ENCODE measurements at places on chromosomes 7 and 10.

GRCh38 chr10:120711860-120712259 lies 139.3 kb upstream of the WDR11 start:
- DNase-seq = no peak

GRCh38 chr10:33612551-33612950 lies 278.1 kb upstream of the NRP1 start:
- peak; percentile 66 for DNase-seq

DNA sequence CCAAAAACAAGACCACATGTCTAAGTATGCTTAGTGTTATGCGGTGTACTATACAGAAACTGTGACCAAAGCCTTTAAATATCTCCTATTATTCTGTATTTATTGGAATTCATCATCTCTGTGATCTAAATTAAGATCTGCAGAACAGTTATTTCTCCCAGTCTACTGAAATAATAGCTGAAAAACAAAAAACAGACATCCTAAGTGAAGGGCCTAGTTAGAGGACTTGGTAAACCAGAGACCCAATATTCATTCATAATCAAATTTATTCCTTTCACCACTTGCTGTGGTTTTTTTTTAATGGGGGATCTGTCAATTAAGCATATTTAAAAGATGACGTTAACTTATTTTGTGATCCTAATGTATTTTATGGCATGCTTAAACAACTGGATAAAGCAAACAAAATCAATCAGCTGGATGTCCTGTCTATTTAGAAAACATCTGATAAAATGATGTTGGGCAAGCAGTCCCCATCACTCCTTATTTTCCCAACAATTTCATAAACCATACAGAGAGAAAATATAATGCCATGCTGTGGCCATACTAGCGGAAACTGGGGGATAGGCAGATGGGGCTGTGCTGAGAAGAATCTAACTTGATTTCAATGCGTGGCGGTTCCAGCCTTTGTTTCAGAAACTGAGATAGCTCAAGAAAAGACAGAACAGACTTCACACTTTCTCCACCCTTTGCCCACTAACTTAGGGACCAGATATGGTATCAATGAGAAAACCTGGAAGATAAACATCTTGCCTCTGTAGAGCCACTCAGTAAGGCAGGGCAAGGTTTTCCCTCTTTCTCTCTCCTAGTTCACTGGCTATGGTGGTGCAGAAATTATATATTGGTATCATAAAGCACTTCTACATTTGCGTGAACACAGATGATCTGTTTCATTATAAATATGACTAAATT lies 32.9 kb downstream of the ICA1 start:
- no peak for DNase-seq

DNA sequence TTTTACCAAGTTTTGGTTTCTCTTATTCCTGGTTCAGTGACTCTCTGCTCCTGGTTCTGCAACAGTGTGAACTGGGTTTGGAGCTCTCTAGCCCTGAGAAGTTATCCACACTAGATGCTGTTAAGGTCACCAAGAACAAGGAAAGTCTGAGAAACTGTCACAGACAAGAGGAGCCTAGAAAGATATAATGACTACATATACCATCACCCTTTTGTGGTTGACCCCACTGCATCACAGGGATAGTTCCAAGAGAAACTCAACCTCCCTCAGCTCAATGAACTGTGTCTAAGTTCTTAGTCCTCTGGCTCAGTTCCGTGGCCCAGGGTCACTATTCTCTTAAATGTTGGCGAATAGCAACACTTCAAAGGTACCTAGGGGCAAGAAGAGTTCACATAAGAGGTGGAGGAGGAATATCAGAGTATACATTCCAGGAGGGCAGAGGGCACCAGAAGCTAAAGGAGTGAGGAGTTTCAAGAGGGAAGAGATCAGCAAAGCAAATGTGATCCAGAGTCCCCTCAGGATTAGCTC lies 171.5 kb downstream of the BUB3 start:
- DNase-seq = no peak

DNA sequence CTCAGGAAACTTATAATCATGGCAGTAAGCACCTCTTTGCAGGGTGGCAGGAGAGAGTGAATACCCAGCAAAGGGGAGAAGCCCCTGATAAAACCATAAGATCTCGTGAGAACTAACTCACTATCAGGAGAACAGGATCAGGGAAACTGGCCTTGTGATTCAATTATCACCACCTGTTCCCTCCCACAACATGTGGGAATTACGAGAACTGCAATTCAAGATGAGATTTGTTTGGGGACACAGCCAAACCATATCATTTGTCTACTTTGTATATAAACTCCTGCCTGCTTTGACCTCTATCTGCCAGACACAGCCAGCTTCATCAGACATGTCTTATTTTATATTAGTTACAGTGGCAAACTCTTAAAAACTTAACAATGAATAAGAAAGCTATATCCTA lies 50.4 kb downstream of the ARMC3 start:
- no peak for DNase-seq

DNA sequence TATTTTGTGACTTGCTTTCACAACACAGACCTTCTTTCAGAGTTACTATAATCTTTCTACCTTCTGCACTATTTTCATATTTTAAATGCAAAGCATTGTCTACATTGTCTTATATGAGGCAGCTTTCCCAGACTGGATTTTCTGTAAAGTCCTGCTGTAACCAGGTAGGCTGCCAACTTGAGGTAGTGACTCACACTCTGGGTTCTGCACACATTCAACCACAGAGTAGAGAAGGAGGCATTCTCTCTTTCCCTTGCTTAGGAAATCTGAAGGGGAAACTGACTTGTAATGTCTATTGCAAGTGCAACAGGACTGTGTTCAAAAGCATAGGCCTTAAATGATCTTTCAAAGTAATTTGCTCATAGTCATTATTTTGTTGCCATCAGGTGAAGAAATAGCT lies 461.4 kb downstream of the GRM8 start:
- DNase-seq = no peak

GRCh38 chr7:96887426-96887825 lies 117.9 kb upstream of the DLX6 start:
- DNase-seq = no peak

- no peak for DNase-seq
These were observed 90.4 kb upstream of the MYO3A start for GRCh38 chr10:25843551-25844170.

- DNase-seq = no peak
These were observed 1.3 kb upstream of the ACHE start for GRCh38 chr7:100896732-100897608.

DNA sequence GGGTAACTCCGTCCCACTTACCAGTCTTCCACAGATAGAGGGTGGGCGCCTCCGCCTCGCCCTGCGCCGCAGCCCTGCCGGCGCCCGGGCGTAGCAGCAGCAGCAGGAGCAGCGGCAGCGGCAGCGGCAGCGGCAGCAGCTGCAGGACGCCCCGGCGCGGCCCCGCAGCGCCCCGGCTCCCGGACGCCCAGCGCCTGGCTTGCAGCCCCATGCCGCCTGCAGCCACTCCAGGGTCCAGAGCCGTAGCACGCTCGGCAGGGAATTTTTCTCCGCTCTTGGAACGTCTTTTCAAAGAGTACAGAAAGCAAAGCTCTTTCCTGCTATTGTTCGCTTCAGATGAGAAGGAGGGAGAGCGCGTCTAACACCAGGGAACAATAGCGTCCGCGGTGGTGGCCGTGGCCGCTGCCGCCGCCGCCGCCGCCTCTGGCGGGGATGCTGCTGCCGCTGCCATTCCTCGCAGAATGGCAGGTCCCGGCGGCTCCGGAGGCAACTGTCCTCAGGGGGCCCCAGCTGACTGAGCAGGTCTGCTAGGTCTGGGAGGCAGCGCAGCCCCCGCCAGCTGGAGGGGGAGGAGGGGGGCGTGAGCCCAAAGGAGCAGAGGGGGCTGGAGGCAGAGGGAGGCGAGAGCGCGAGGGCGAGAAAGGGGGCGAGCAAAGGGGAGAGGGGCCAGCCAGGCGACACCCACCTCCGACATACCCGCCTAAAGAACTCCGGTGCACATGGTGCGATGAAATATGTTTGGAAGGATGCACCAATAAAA lies at the start of gene THSD7A:
TSS of gene THSD7A (minus strand) at position 463 of the 760 bp plus-strand sequence. CDS start at position 211, 252 bp downstream.
- peak; percentile 22 for DNase-seq

- DNase-seq = no peak
These were observed 74.6 kb upstream of the NKX6-2 start for GRCh38 chr10:132860532-132860931.

DNA sequence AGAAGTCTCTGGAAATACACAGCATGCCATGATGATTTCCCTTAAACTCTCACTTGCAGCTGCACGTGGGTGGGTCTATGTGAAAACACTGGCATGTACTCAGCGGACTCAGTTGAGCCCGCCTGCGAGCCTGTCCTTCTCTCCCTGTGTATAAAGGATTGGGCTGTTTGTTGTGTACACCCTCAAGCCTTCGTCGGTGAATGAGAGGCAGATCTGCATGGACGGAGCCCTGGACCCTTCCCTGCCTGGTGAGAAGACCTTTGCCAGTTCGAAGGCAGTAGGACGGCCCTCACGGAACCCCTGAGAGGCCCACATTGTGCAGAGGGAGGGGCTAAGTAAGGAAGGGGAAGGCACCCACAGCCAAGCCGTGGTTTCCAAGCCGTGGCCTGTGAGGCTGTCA lies 121.2 kb downstream of the WDFY4 start:
- DNase-seq = no peak

- no peak for DNase-seq
These were observed 165.0 kb downstream of the RGS10 start for GRCh38 chr10:119377451-119377957.

- DNase-seq = no peak
These were observed 20.2 kb upstream of the BAIAP2L1 start for GRCh38 chr7:98420966-98421612.

DNA sequence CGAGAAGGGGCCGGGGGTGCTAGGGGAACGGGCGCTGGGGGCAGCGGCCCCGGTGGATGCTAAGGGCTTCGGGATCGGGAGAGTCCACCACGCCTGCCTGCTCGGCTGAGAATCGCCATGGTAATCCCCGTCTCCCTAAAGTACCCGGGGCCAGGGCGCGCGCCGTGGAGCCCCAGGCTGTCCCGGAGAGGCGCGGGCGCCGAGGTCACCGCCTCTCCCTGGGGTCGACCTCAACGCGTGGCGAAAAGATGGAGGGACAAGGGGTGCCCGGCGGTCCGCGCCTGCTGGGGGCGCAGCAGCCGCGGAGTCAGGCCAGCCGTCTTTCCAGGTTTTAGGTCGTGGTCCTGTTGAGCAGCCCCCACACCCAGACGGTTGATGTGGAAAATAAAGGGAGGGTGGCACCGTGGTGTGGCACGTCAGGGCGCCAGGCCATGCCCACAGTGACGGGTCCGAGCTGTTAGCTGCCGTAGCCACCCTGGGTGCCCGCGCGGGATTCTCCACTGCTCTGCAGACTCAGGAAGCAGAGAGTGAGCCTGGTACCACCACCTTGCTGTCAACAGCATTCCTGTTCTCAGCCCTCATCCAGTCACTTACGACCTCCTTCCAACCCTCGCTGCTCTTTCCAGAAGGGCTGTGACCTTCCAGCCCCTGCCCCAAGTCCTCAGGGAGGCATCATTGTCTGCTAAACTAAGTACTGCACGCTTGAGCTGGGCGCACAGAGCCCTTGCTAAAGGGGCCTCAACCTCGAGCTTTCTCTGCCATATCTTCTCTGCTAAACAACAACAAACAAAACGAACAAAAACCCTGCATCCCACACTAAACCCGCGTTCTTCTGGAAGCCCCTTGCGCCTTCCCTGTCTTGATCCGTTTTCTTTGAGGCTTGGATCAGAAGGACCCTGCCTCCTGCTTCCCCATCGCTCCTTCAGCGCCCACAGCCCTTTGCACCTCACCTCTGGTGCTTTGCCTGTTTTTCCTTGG lies 666 bp downstream of the SMKR1 start:
- DNase-seq = no peak

DNA sequence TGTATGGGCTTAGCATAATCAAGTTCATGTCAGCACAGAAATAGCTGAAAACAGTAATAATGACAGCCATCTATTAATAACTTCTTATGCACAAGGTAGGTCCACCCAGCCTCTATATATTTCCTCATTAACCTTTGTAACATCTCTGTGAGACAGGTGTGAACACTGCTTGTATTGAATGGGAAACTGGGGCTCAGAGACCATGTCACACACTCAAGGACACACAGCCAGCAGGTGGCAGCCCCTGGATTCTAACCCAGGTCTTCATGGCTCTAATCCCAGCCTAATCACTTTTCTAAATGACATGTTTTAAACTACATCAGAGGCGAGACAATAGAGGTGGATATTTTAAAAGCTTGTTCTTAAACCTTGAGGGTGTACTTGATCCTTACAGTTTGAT lies 591.4 kb downstream of the PARD3 start:
- DNase-seq = no peak

GRCh38 chr7:24936121-24936824 lies 43.7 kb downstream of the OSBPL3 start:
- no peak for DNase-seq

DNA sequence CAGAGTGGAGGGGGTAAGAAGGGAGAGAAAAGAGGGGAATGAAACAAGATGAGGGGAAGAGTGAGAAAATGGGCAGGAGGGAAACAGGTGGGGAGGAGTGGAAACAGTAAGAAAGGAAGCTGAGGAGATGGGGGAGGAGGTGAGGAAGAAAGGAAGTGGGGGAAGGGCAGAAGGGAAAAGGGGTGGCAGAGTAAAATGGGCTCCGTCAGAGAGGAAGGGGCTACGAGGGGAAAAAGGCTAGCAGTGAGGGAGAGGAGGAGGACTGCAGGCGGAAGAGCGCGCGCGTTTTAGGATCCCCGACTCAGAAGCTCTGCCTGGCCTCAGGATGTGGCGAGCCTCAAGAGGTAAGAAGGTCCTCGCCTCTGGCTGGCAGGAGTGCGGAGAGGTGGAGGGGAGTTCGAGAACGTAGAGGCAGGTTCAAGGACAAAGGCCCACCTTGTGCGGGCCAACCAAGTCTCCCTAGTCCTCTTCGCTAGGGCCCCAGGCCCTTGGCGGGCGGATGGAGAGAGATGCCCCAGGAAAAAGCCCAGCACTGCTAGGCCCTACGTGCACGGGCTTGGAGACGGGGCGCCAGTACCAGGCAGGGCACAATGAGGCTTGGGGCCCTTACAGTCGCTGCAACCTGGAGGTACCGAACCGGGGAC lies 5.8 kb upstream of the NKX2-3 start:
- no peak for DNase-seq

DNA sequence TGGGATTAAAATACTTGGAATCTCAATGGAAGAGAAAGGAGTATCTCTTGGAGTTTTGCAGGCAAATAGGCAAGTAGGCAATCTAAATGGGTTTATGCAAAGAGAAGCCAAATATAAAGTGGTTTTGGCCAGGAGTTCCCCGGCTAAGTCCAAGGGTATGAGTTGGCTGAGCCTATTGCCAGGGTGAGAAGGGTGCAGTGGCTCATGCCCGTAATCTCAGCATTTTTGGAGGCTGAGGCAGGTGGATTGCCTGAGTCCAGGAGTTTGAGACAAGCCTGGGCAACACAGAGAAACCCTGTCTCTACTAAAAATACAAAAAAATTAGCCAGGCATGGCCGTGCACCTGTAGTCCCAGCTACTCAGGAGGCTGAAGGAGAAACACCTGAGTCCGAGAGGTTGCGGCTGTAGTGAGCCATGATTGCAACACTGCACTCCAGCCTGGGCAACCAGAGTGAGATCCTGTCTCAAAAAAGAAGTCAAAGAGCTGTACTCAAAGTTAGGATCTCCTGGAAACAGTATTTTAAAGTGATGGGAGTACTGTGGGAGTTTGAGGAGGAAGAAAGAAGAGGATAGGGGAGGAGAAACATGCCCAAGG lies 130.4 kb upstream of the RAB18 start:
- DNase-seq = no peak

All from brain microvascular endothelial cell (primary cell).